Stimulated activated CD8-positive, alpha-beta memory T cell treated with anti-CD3 and anti-CD28 coated beads, Interleukin-4, amount 100 ng/mL, for 1 hour (primary cell): ENCODE measurements at places on chromosomes 5 and 9.

DNA sequence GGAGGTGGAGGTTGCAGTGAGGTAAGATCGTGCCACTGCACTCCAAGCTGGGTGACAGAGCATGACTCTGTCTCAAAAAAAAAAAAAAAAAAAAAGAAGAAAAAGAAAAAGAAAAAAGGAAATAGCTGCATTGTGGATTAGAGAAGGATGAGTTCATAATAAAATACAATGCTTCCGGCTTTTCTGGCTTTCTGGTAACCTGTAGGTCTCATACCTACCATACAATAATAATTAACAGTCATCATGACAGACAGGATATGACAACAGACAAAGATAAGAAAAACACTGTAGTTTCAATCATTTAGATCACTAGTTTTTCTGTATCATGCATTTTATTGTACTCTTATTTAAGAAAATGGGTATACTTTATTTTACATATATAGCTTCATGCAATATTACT lies 40.7 kb upstream of the TRPM3 start:
- DNase-seq: no peak

DNA sequence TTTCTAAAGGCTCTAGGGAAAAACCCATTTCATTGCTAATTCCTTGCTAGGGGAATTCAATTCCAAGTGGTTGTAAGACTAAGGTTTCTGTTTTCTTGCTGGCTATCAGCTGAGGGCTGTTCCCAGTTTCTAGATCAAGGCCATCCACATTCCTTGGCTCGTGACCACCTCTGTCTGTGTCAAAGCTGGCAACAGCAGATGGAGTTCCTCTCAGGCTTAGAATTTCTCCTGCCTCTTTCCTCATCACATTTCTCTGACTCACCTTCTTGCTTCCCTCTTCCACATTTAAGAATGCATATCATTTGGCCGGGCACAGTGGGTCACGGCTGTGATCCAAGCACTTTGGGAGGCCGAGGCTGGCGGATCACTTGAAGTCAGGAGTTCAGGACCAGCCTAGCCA lies 19.0 kb downstream of the DAB2IP start:
- no peak for DNase-seq

GRCh38 chr5:151383011-151383410 lies 35.7 kb upstream of the SLC36A2 start:
- no peak for DNase-seq

DNA sequence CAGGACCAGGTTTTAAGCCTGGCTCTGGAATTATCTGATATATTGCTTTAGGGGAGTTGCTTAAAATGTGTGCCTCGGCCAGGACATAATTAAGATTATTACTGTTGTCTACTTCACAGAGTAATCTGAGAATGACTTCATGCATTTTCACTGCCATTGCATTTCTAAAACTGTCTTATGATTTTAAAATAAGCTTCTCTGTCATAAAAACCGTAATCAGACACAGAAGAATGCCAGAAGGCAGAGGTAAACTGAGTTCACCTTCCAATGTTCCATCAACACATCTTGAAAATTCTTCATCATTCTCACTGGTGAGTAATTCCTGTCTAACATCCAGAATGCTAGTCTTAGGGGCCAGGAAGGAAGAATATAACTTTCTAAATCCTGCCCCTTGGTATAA lies 47.1 kb downstream of the ISOC1 start:
- no peak for DNase-seq

DNA sequence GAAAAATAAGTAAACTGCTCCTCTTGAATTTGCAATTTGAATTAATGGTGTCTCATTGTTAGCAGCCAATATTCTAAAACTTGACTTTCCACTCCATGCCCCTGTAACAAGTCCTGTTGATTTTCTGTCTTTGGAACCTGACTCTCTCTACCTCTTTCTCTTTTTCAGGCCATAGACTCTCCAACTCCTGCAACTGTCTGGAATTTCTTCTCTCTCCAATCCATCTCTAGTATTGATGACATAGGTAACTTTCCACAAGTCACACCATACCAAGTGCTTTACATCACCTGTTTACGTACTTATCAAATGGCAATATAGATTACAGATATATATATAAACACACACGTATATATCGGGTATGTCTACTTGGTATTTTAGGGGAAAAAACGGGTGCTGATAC lies 923 bp downstream of the C5orf34 start:
- DNase-seq: no peak

GRCh38 chr5:98540056-98540455 lies 233.4 kb upstream of the RGMB start:
- DNase-seq: no peak

DNA sequence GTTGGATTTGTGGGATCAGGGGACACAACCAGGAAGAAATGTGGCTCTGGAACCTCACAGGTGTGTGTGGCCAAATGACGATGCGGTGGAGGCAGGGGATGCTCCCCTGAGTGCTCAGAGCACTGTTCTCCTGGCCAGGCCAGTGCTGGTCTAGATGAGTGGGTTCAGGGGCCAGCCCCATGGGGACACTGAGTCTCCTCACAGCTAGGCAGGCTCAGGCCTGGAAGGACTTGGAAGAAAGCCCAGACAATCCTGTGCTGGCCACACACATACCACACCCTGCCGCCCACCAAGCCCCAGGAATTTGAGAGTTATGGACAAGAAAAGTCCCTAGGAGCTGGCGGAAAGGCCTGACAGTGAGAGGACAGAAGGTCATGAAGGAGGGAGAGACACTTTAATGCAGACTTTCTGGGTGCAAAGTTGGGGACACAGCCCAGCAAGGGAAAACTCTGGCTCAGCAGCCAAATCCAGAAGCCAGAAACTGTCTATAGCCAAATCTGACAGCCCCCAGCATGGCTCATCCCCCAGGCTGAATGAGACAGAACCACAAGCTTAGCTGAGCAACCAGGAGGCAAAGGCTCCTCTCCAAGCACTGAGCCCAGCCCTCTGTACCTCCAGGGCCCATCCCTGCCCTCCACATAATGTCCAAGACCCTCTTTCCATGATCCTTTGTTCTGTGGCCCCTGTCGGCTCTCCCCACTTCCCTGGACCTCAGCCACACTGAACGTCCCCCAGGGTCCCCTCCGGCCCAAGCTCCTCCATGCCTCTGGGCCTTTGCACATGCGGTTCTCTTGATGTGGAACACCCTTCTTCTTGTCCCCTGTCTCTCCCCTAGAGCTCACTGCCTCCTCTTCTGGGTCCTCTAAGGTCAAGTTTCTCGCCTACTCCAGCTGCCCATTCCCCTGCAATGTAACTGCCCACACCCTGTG lies 22.4 kb downstream of the LHX6 start:
- DNase-seq: no peak

DNA sequence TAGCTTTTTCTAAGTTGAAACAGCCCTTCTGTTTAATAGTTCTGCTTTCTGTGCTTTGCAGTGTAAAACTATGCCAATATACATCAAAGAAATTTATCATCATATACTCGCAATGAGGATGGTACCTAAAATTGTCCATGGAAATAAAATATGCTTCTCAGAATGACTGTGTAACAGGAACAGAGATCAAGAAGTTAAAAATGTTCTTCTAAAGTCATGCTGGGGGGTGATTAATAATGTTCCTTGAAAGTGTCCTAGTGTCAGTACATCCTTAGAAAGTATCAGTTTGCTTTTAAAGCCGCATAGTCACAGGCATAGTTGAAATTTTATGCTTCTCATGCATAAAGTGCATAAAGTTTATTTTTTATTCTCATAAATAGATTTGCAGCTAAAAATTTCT lies 4.0 kb upstream of the LRRC70 start:
- no peak for DNase-seq

DNA sequence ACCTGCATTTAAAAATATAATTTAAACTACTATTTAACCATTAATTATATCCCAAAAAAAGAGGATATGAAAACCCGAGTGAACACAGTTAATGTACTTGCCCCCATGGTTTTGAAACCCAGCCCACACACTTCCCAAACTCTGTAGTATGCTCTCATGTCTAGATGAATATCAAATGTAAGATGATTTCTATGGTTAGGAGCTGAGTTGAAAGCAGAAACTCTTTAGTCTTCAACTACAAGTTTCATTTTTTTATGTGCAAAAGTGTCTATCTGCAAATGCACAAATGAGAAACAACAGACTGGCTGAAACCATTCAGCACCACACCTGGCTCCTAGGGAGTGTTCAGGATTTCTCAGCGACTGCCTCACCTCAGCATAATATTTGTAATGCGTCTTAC lies 183.3 kb downstream of the SEMA5A start:
- no peak for DNase-seq

- no peak for DNase-seq
These were observed 72.4 kb upstream of the MPDZ start for GRCh38 chr9:13351778-13352386.

- no peak for DNase-seq
These were observed 4.4 kb downstream of the ATP10B start for GRCh38 chr5:160847526-160848085.

GRCh38 chr5:132303589-132303988 lies 9.4 kb downstream of the SLC22A4 start:
- no peak for DNase-seq
